ENCODE measurements at places on chromosomes 11 and 22. TPM values are rescaled to one million over a fixed set of nuclear protein-coding genes. Genes with fewer than 3 reads are reported as not detected.
A peak's percentile ranks its signal among the peaks of the same experiment; 100 is the strongest.

The NEFH gene
- total RNA-seq = 1.3 TPM

The TRPM5 gene
- 0.09 TPM for total RNA-seq

The OTOG gene
- total RNA-seq = 0.95 TPM

DNA sequence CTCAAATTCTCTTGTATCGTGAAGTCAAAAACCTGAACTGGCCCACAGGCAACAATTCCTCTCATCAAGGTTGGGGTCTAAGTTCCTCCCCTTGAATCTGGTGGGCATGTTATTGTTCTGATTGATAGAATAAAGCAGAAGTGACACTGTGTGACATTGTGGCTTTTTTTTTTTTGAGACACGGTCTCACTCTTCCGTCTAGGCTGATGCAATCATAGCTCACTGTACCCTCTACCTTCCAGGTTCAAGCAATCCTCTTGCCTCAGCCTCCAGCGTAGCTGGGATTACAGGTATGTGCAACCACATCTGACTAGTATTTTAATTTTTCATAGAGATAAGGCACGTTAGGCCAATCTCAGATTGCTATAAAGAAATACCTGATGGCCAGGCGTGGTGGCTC lies 8.9 kb upstream of the PELI3 start:
- H3K36me3 ChIP-seq = no peaks in the 10 kb centered on the region
- DNase-seq = no peak
- no peak overlapping the region for H3K4me3 ChIP-seq
- H3K27me3 ChIP-seq = no peaks in the 10 kb centered on the region

DNA sequence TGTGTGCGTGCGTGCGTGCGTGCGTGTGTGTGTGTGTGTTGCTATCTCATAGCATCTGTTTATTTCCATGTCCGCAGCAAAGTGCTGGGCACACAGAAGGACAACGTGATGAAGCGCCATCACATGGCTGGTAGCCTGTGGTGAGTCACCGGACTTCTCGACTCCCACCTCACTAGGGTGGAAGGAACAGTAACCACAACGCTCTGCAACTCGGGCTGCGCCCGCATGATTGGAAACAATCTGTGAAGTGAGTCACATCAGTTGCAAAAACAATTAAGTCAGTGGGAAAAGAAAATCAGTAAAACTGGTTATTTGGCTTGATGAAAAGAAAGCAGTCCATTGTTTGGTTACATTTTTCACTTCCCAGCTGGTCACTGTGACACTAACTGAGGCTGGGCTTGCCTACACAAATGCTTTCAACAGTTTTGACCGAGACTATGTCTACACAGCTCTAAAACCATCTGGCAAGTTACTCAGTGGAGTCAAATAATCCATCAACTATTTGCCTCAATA lies 437.3 kb upstream of the CADM1 start:
- H3K4me3 ChIP-seq = no peak overlapping the region
- DNase-seq = no peak
- no peaks in the 10 kb centered on the region for H3K4me1 ChIP-seq
- H3K27ac ChIP-seq = no peak overlapping the region
- peaks cover 32% of the 10 kb centered on the region for H3K27me3 ChIP-seq

GRCh38 chr11:20544603-20545237 lies 54.7 kb upstream of the SLC6A5 start:
- H3K36me3 ChIP-seq = no peaks in the 10 kb centered on the region
- peak overlapping the region; percentile 31 for H3K4me3 ChIP-seq
- no peaks in the 10 kb centered on the region for H3K27me3 ChIP-seq
- DNase-seq = peak; percentile 83
- H3K27ac ChIP-seq = no peak overlapping the region
- peaks cover 12% of the 10 kb centered on the region for H3K4me1 ChIP-seq

- H3K27ac ChIP-seq = no peak overlapping the region
- H3K27me3 ChIP-seq = no peaks in the 10 kb centered on the region
- no peak overlapping the region for H3K4me3 ChIP-seq
- H3K36me3 ChIP-seq = no peaks in the 10 kb centered on the region
- DNase-seq = no peak
Measured at GRCh38 chr11:102994105-102994504, 38.6 kb upstream of the MMP13 start.

GRCh38 chr11:73734993-73735392 lies 25.9 kb downstream of the RAB6A start:
- peaks cover 33% of the 10 kb centered on the region for H3K36me3 ChIP-seq
- H3K27me3 ChIP-seq = no peaks in the 10 kb centered on the region
- DNase-seq = no peak
- H3K4me3 ChIP-seq = peak overlapping the region; percentile 40

GRCh38 chr22:20857247-20857643 lies 1.4 kb downstream of the PI4KA start:
- H3K27me3 ChIP-seq = no peaks in the 10 kb centered on the region
- no peak overlapping the region for H3K27ac ChIP-seq
- peaks cover under 1% of the 10 kb centered on the region for H3K36me3 ChIP-seq
- peak overlapping the region; percentile 83 for H3K4me3 ChIP-seq
- no peak for DNase-seq

DNA sequence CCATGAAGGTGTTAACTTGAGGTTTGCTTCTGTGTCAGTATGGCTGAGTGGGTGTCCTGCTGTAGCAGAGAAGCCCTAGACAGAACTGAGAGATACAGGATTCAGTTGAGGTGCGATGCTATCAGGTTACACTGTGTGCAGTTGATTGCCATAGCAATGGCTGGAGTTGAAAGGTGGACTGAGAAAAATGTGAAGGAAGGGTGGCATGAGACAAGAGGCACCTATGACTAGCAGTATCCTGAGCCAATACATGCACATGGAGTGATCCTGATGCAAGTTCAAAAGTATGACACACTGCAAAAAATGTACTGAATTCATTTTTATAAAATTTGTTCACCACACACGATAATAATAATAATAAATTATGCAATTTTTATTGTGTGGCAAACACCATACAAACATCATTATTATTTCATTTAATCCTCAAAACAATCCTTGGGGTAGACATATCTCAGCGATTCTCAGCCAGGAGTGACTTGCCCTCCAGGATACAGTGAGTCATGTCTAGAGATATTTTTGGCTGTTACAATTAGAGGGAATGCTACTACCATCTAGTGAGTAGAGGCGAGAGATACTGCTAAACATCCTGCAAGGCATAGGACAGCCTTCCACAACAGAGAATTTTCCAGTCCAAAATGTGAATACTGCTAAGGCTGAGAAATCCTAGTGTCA lies 3.9 kb upstream of the PIWIL4 start:
- H3K27me3 ChIP-seq = no peaks in the 10 kb centered on the region
- no peaks in the 10 kb centered on the region for H3K36me3 ChIP-seq
- DNase-seq = no peak
- H3K4me1 ChIP-seq = peaks cover 4% of the 10 kb centered on the region

- H3K27me3 ChIP-seq = peaks cover 16% of the 10 kb centered on the region
- H3K27ac ChIP-seq = no peak overlapping the region
- peak overlapping the region; percentile 82 for H3K4me3 ChIP-seq
- peaks cover 13% of the 10 kb centered on the region for H3K36me3 ChIP-seq
Measured at GRCh38 chr11:119316016-119316728, 758 bp downstream of the MCAM start.

DNA sequence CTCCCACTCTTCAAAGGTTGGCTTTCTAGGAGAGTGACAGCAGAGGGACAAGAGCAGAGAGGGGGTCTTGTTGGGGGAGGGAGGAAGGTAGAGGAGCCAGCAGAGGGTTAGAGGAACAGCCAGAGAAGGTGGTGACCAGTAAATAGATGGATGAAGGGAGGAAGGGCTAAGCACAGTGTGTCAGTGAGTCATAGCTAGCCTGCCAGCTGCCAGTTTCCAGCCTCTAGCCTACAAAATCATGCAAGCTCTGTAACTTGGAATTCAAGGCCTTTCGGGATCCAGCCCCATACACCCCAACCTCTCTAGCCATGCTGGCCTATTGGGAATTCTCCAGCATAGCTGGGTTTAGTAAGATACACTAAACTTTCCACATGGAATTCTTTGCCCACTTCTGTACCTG lies 147.4 kb upstream of the TEAD1 start:
- no peak for DNase-seq
- H3K4me1 ChIP-seq = peaks cover 7% of the 10 kb centered on the region
- peaks cover 13% of the 10 kb centered on the region for H3K36me3 ChIP-seq
- no peak overlapping the region for H3K4me3 ChIP-seq
- no peaks in the 10 kb centered on the region for H3K27me3 ChIP-seq

GRCh38 chr22:19120829-19121630 lies 1.2 kb downstream of the DGCR2 start:
- H3K27ac ChIP-seq = no peak overlapping the region
- peak overlapping the region; percentile 90 for H3K4me3 ChIP-seq
- DNase-seq = peak; percentile 81
- H3K4me1 ChIP-seq = peaks cover 12% of the 10 kb centered on the region
- H3K36me3 ChIP-seq = no peaks in the 10 kb centered on the region
- H3K27me3 ChIP-seq = no peaks in the 10 kb centered on the region

- H3K36me3 ChIP-seq = no peaks in the 10 kb centered on the region
- no peak for DNase-seq
- H3K27me3 ChIP-seq = no peaks in the 10 kb centered on the region
- H3K4me3 ChIP-seq = no peak overlapping the region
- no peaks in the 10 kb centered on the region for H3K4me1 ChIP-seq
Measured at GRCh38 chr11:14242187-14242586, 116.8 kb downstream of the RRAS2 start.

GRCh38 chr11:22753416-22753815 lies 76.2 kb downstream of the SVIP start:
- H3K27ac ChIP-seq = no peak overlapping the region
- H3K4me3 ChIP-seq = no peak overlapping the region
- no peaks in the 10 kb centered on the region for H3K36me3 ChIP-seq

- no peaks in the 10 kb centered on the region for H3K27me3 ChIP-seq
- no peaks in the 10 kb centered on the region for H3K36me3 ChIP-seq
- H3K27ac ChIP-seq = no peak overlapping the region
- no peak overlapping the region for H3K4me3 ChIP-seq
- DNase-seq = no peak
- H3K4me1 ChIP-seq = no peaks in the 10 kb centered on the region
Measured at GRCh38 chr11:131195661-131196517, 174.5 kb upstream of the NTM start.

GRCh38 chr11:57905439-57905838 lies 118.2 kb upstream of the OR9Q1 start:
- peaks cover 16% of the 10 kb centered on the region for H3K4me1 ChIP-seq
- no peaks in the 10 kb centered on the region for H3K36me3 ChIP-seq
- H3K4me3 ChIP-seq = no peak overlapping the region
- H3K27me3 ChIP-seq = peaks cover 7% of the 10 kb centered on the region
- H3K27ac ChIP-seq = no peak overlapping the region
- no peak for DNase-seq

DNA sequence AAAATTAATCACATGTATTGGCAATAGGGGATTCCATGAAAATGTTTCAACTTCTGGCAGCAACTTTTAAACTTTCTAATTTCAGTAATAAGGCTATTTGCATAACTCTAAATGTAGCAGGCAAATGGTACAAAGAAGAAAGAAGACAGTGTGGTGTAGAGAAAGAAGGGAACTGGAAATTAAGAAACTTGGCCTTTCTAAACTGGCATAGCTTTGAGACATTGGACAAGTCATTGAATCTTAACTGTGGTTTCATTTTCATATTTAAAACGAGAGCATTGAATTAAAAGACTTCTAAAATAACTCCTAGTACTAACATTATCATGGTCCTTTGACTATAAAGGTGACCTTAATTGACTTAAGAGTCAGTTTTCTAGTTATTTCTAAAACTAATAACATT lies 125.0 kb downstream of the UVRAG start:
- no peaks in the 10 kb centered on the region for H3K27me3 ChIP-seq
- no peak overlapping the region for H3K4me3 ChIP-seq
- DNase-seq = no peak
- H3K36me3 ChIP-seq = no peaks in the 10 kb centered on the region

DNA sequence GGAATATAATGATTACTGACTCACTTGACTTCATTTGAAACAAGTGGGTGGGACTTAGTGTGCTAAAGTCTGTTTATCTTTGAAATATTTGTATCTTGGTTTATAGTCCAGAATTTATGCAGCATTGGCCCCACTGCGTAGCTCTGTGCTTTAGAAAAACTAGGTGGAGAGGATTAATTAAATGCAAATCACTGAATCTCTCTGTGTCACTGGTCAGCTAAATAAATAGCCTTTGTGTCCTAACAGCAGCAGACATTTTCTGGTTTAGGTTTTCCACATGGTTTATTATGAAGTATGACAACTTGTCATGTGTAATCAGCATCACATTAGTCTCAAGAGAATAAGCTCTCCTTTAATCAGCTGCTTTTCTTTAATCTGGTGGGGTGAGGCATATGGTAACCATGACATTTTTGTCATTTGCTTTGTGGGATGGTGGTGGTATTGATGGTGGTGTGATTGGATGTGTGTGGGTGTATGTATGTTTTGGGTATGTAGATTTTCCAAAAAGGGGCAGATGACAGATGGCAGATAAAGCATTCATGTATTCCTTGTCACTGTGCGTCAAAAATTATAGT lies 33.9 kb downstream of the BCL2L13 start:
- no peaks in the 10 kb centered on the region for H3K27me3 ChIP-seq
- peak overlapping the region; percentile 52 for H3K27ac ChIP-seq
- no peak overlapping the region for H3K4me3 ChIP-seq
- H3K36me3 ChIP-seq = peaks cover 16% of the 10 kb centered on the region
- DNase-seq = no peak

DNA sequence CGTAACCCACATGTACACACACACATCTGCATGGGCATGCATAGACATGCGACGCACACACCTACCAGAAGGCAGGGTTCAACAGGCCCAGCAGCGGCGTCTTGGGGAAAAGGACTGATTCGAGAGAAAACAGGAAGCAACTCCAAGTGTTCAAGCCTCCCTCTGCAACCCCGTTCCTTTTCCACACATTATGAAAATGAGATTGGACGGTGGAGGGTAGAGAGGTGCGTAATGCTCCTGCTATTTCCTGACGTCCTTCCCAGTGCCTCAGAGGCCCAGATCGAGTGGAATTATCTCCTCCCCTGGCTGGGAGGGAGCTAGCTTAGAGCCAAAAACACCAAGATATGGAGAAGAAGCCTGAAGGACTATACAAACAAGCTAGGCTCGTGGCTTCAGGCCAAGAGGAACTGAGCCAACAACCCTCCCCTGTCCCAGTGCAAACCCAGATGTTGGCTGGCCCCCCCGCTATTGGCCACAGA lies 289.2 kb downstream of the MN1 start:
- H3K4me3 ChIP-seq = no peak overlapping the region
- no peaks in the 10 kb centered on the region for H3K27me3 ChIP-seq

Data from endodermal cell (in vitro differentiated cells).